ENCODE measurements at places on chromosomes 7 and 10. TPM values are rescaled to one million over a fixed set of nuclear protein-coding genes. Genes with fewer than 3 reads are reported as not detected.

DNA sequence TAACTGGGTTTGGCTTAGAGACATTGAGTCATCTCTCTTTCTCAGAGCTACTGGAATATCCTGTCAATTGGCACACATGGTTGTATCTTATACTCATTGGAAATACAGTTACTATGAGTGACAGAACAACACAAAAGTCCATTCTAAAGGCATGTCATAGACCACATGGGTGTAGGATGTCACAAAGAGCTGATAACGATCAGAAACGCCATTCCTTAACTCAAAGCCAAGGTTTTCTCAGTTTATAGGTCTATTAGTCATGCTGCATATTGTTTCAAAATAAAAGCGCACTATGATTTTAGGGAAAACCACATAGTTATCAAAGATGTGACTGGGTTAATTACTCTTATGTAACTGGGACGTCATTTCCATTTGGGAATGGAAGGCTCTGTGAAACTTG is 147.2 kb upstream of the FAM171A1 start:
- no peaks in the 10 kb centered on the region for H3K4me1 ChIP-seq
- no peaks in the 10 kb centered on the region for H3K27me3 ChIP-seq
- H3K27ac ChIP-seq: no peak overlapping the region
- peaks cover 48% of the 10 kb centered on the region for H3K36me3 ChIP-seq
- DNase-seq: no peak

- H3K4me1 ChIP-seq: peaks cover 7% of the 10 kb centered on the region
- peak overlapping the region; percentile 48 for H3K4me3 ChIP-seq
- H3K27me3 ChIP-seq: no peaks in the 10 kb centered on the region
- H3K36me3 ChIP-seq: peaks cover 3% of the 10 kb centered on the region
- peak overlapping the region; percentile 66 for H3K27ac ChIP-seq
Measured at GRCh38 chr7:27138985-27139333, 4.5 kb downstream of the HOXA5 start.

DNA sequence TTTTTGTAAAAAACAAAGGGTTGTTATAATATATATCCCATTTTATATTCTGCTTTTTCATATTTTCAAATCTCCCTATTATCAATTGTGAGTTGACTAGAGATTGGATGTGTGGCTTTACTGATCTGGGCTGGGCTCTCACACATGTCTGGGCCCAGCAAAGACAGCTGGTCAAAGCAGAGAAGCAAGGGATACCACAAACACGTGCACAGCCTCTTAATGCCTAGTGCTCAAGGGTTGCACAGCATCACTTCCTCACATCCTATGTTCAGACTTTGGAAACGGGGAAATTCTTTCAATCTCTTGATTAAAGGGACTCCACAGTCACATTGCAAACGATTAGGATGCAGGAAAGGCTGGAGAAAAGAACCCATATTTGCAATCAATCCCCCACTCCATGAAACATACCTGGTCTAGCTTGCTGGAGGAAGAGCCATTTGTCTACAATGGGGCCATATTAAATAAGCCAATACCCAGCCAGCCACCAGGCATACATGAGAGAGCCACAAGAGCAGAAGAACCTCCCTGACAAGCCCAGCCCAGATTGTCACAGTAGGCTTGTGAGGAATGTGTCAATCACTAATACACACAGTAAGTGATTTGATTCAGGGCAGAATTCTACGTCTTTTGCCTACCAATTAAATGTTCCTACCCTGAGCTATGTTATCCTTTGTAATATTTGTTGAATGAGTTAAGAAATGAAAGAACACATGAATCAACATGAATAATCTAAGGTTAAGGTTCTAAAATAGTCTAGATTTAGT is 431.2 kb downstream of the TNS3 start:
- no peaks in the 10 kb centered on the region for H3K36me3 ChIP-seq
- no peak for DNase-seq
- no peaks in the 10 kb centered on the region for H3K27me3 ChIP-seq
- no peak overlapping the region for H3K4me3 ChIP-seq
- H3K27ac ChIP-seq: no peak overlapping the region

GRCh38 chr10:71084818-71085126 is 127.6 kb upstream of the UNC5B start:
- H3K4me1 ChIP-seq: peaks cover 6% of the 10 kb centered on the region
- no peak overlapping the region for H3K4me3 ChIP-seq
- no peak for DNase-seq
- H3K27ac ChIP-seq: no peak overlapping the region
- no peaks in the 10 kb centered on the region for H3K27me3 ChIP-seq
- H3K36me3 ChIP-seq: no peaks in the 10 kb centered on the region

DNA sequence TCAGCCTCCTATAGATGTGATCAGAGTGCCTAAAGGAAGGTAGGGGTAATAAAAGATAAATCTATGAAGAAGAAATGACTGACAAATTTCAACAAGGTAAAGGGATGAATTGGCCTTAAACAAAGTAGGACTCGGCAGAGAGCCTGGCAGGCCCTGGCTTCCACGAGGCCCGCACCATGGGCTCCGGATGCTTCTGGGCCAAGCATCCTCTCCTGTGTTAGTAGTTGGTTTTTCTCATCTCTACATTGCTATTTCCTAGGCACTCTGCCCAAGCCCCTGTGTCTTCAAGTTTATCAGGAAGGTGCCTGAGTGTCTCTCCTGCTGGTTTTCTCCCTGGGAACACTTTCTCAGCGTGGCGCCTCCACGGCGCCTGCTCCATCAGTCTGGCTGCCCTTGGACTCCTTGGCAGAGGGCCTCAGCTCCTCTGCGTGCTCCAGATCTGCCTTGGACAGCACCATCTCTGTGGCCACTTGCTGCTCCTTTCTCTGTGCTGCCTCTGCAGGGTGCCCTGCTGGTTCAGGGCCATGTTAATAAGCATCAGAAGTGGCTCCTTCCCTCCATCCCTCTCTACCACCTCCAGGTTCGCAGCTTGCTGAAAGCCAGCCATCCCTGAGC is 413.3 kb upstream of the DPP6 start:
- no peak overlapping the region for H3K4me3 ChIP-seq
- no peak overlapping the region for H3K27ac ChIP-seq
- H3K36me3 ChIP-seq: no peaks in the 10 kb centered on the region
- no peaks in the 10 kb centered on the region for H3K4me1 ChIP-seq
- DNase-seq: no peak
- no peaks in the 10 kb centered on the region for H3K27me3 ChIP-seq

DNA sequence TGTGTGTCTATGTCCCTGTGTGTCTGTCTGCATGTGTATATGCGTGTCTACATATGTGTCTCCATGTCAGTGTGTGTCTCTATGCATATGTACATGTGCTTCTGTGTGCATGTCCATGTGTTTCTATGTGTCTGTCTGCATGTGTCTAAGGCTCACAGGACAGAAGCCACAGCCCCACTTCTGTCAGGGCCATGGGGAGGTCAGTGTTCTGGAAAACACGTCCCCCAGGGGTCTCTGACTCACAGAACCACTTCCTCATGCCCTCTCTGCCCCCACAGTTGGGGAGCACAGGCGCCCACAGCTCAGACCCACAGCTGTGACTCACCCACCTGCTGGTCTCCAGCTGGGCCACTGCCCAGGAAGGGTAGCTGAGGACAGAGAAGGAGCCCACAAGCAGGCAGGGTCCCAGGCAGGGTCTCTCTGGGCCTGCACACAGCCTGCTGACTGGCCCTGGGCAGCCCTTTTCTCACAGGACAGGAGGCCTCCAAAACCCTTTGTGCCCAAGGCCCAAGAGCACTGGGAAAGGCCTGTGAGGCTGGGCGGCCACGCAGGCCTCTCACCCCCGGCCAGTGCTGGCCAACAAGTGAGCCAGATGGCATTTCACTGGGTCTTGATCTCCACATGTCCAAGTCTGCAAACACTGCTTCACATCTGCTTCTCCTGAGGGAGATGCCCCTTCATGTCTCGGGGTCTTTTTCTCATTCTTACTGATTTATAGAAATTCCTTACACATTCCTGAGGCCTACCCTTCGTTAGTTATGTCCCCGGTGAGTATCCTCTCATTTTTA is 102.9 kb upstream of the FAM20C start:
- H3K36me3 ChIP-seq: no peaks in the 10 kb centered on the region
- no peak overlapping the region for H3K4me3 ChIP-seq
- no peaks in the 10 kb centered on the region for H3K27me3 ChIP-seq
- DNase-seq: peak; percentile 79
- H3K27ac ChIP-seq: peak overlapping the region; percentile 76
- H3K4me1 ChIP-seq: peaks cover 38% of the 10 kb centered on the region

- peak overlapping the region; percentile 22 for H3K27ac ChIP-seq
- H3K36me3 ChIP-seq: peaks cover 9% of the 10 kb centered on the region
- no peak for DNase-seq
- H3K4me1 ChIP-seq: peaks cover 8% of the 10 kb centered on the region
- no peak overlapping the region for H3K4me3 ChIP-seq
Measured at GRCh38 chr10:22605168-22605567, 109.2 kb downstream of the PIP4K2A start.

DNA sequence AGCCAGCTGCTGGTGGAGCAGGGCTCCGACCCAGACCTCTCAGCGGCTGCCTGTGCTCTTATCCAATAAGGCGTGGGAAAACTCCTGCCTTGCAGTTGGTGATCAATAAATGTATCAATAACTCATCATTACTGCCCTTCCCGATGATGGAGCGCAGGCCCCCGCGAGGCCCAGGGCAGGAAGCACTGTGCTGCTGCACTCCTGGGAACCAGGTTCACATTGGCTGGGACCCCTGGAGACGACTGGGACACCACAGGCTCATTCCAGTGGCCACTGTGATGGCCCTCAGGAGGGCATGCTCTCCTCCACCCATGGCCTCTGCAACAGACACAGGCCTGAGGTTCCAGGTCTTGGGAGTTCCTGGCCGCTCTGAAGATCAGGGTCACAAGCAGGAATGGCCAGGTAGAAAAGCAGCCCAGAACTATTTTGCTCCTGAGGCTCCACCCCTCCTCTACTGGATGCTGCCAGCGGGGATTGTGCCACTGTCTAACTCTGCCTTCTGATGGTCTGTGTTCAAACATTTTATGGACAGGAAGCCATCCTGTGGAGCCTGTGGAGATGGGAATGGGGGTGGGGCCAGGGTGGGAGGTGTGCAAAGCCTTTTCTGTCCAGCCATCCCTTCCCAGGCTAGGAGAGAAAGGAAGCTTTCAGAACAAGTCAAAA is 287.4 kb upstream of the ZMIZ1 start:
- H3K4me3 ChIP-seq: no peak overlapping the region
- H3K36me3 ChIP-seq: no peaks in the 10 kb centered on the region
- no peak overlapping the region for H3K27ac ChIP-seq
- H3K4me1 ChIP-seq: peaks cover 15% of the 10 kb centered on the region
- no peak for DNase-seq

GRCh38 chr7:80699721-80700256 is 61.3 kb downstream of the CD36 start:
- no peak for DNase-seq
- H3K36me3 ChIP-seq: no peaks in the 10 kb centered on the region
- H3K27me3 ChIP-seq: no peaks in the 10 kb centered on the region

- no peak overlapping the region for H3K4me3 ChIP-seq
- no peak overlapping the region for H3K27ac ChIP-seq
- no peak for DNase-seq
Measured at GRCh38 chr7:117766913-117767312, 106.3 kb downstream of the CTTNBP2 start.

DNA sequence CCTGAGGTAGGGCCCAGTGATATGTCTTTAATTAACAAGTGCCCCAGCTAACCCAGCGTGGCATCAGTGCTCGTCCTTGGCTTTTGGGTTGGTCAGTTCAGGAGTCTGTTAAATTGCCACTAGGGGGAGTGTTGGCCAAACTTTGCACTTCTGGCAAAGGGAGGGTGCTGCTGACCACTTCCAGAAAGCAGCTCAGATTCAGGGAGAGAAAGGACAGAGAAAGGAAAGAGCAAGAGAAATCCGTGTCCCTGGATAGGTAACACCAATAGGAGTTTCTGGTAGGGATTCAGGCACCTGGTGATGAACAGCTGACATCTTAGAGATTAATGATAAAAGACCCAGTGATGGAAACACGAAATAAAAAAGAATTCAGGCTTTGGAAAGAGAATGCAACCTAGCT is 243.1 kb upstream of the AOAH start:
- no peak for DNase-seq
- H3K36me3 ChIP-seq: no peaks in the 10 kb centered on the region
- no peak overlapping the region for H3K4me3 ChIP-seq
- H3K4me1 ChIP-seq: no peaks in the 10 kb centered on the region
- H3K27ac ChIP-seq: no peak overlapping the region
- H3K27me3 ChIP-seq: no peaks in the 10 kb centered on the region

DNA sequence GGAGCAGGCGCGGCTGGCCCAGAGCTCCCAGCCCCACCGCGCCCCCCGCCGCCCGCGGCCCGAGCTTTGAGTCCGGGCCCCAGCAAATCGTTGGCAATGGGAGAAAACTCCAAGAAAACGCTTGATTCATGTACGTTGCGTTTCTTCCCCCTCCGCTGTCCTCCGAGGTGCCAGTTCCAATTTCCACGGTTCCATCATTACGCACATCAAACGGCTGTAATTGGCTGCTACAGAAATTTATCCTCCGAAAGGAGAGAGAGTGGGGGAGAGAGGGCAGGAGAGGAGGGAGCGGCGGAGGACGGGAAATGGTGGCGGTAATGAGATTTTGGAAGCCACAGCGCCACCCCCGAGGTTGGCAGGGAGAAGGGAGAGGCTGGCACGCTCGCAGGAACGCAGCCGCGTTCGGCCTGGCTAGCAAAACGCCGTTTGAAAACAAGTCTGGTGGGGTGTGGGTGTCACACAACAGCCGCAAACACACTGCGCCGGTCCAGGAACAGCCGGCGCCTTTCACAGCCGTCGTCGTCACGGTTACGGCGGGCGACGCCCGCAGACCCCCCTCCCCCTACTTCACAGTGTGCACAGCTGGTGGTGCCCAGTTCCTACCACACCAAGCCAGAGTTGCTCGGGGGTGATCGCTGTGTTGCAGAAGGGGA is 57.5 kb downstream of the UNCX start:
- no peak overlapping the region for H3K27ac ChIP-seq
- no peaks in the 10 kb centered on the region for H3K4me1 ChIP-seq
- H3K4me3 ChIP-seq: peak overlapping the region; percentile 69
- H3K36me3 ChIP-seq: no peaks in the 10 kb centered on the region
- no peaks in the 10 kb centered on the region for H3K27me3 ChIP-seq

DNA sequence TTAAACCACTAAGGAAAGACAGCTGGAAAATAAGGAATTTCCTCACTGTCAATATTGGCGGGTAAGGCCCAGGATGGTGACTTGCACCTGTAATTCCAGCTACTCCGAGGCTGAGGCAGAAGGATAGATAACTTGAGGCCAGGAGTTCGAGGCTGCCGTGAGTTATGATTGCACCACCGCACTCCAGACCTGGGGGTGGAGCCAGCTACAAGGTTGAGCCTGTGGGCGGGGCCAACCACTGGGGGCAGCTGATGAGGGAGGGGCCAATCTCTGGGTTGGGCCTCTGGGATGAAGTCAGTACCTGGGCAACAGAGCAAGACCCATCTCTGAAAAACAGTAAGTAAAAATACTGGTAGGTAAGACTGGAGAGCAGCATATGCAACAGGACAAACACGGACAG is 80.1 kb upstream of the ADO start:
- no peak for DNase-seq
- H3K4me3 ChIP-seq: no peak overlapping the region
- no peak overlapping the region for H3K27ac ChIP-seq
- no peaks in the 10 kb centered on the region for H3K27me3 ChIP-seq

- H3K4me1 ChIP-seq: peaks cover 10% of the 10 kb centered on the region
- H3K4me3 ChIP-seq: no peak overlapping the region
- no peak overlapping the region for H3K27ac ChIP-seq
- no peaks in the 10 kb centered on the region for H3K27me3 ChIP-seq
- H3K36me3 ChIP-seq: no peaks in the 10 kb centered on the region
- no peak for DNase-seq
Measured at GRCh38 chr10:94412449-94412848, 10.1 kb downstream of the TBC1D12 start.

- H3K4me3 ChIP-seq: peak overlapping the region; percentile 98
- H3K36me3 ChIP-seq: no peaks in the 10 kb centered on the region
- DNase-seq: no peak
- H3K4me1 ChIP-seq: peaks cover 26% of the 10 kb centered on the region
- H3K27me3 ChIP-seq: no peaks in the 10 kb centered on the region
- no peak overlapping the region for H3K27ac ChIP-seq
Measured at GRCh38 chr7:133082390-133082766, 488 bp upstream of the CHCHD3 start.

The HYAL4 gene
- not detected for total RNA-seq

The FGF8 gene
- not detected for total RNA-seq
